NAMALWA (cell line): ENCODE measurements at places on chromosomes 7 and 10.

GRCh38 chr7:33971106-33971505 lies 65.8 kb downstream of the BMPER start:
- no peak for DNase-seq

DNA sequence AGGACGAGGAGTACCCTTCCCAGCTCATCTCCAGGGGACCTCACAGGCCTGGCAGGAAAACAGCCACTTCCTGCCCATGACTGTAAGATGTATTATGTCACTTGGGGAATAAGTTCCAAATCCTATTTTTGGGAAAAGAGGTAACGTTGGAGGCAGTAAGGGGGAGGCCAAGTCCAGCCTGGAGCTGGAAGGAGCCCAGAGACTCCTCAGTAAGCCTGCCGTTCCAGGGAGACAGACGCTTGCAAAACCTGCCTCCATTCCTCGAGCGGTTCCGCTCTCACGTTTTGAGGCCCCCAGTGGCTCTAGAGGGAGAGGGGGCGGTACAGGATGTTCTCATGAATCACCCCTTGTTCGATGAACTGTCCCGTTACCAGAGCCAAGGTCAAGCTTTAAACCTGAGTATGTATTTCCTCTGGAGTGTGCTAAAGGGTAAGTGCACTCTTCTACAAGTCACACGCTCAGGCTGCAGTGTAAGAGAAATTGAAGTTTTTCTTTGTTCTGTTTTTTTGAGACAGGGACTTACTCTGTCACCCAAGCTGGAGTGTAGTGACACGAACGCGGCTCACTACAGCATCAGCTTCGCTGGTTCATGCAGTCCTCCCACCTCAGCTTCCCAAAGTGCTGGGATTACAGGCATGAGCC lies 45.5 kb upstream of the CYTH3 start:
- DNase-seq = no peak

- no peak for DNase-seq
Measured at GRCh38 chr10:6917125-6917524, 337.0 kb upstream of the PRKCQ start.

- DNase-seq = no peak
Measured at GRCh38 chr7:142375710-142376313, 118.0 kb upstream of the PRSS58 start.

DNA sequence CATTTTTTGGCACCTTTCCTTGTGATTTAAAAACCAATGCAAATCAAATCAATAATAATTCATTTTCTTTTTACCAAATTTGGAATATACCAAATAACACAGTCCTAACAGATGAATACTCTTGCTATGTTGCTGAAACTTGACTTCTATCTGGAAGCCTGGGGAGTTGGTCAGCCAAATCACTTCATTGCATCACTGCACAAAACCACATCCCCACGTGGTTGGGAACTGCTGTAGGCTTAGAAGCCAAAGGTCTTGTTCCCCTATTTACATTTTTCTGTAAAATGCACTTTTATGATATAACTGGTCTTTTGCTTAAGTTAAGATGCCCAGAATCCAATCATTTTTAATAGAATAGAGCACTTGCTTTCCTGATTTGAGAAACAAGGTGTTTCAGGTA lies 15.2 kb downstream of the GPR85 start:
- DNase-seq = peak; percentile 53

DNA sequence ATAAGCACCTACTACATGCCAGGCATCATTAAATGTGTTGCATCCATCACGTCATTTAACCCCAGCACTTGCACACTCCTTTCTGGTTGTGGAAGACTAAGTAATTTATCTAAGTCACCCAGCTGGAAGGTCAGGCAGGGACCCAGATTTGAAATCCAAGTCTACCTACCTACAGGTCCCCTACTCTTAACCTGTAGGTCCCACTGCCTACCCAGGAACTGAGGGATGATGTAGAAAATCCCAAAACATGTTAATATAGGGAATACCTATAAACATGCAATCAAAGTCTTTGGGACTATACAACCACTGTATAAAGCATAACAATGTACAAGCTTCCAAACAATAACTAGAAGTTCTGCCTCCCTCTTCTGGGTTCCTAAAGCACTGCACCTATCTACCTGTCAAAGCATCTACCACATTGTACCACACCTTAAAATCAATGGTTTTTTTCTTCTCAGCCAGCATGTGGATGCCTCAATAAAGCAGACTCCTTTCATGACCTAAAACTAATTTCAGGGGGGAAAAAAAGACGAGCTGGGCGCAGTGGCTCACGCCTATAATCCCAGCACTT lies 5.6 kb downstream of the IL6 start:
- DNase-seq = no peak

DNA sequence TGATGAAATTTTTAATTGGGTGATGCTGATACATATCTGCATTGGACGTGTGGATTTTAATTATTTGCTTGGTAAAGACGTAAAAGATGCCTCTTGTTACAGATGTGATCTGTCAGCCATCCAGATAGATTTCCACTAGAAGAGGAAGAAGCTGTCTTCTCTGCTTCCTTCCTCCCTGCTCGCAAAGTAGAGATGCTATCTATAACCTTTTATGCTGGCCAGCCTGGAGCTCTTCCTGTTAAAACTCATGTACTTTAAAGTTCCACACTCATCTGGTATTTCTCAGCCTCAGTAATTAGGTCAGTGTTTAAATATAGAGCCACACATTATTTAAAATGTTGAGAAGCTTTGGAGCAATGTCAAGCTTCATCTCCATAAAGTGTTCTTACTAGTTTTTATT lies 51.2 kb upstream of the TMEM229A start:
- no peak for DNase-seq

DNA sequence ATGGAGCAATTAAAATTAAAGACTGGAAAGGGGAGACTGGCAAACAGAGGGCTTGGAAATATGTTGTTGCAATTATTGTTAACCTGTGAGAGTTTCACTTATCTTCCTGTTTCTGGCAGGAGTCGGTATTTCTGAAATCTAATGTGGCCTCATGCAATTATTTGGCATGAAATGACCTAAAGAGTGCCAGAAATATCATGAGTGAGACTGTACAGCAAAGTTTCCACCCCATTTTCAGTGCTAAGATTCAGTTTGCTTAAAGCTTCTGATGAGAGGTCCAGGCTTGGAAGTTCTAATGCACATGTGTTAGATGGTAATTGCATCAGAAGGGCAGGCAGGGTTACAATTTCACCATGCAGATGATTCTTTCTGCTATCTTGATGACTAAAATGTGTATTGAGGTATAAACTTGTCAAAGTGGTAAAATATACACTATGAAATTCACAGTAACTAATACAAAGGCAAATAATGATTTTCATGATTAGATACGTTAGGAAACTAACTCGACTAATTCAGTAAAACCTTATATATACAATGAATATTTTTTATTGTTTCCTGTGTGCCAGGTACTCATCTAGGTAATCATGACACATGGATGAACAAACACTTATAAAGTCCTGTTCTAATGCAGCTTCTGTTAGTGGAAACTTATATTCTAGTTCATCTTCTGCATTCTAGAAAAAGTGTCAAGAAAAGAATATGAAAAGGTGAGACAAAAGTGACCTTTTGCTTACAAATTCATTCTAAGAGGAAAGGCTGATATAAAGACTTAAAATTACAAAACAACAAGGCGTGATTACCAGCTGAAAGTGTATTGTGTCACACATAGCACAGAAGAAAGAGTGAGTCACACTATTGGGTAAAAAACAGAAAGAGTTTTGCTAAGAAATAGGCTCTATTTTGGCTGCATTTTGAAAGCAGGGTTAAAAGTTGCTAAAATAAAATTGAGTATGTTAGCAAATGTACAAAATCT lies 533.4 kb upstream of the SEMA3D start:
- no peak for DNase-seq

- DNase-seq = no peak
Measured at GRCh38 chr7:30813466-30813865, 42.2 kb downstream of the MINDY4 start.

- no peak for DNase-seq
Measured at GRCh38 chr10:78267598-78267997, 233.9 kb downstream of the RPS24 start.

DNA sequence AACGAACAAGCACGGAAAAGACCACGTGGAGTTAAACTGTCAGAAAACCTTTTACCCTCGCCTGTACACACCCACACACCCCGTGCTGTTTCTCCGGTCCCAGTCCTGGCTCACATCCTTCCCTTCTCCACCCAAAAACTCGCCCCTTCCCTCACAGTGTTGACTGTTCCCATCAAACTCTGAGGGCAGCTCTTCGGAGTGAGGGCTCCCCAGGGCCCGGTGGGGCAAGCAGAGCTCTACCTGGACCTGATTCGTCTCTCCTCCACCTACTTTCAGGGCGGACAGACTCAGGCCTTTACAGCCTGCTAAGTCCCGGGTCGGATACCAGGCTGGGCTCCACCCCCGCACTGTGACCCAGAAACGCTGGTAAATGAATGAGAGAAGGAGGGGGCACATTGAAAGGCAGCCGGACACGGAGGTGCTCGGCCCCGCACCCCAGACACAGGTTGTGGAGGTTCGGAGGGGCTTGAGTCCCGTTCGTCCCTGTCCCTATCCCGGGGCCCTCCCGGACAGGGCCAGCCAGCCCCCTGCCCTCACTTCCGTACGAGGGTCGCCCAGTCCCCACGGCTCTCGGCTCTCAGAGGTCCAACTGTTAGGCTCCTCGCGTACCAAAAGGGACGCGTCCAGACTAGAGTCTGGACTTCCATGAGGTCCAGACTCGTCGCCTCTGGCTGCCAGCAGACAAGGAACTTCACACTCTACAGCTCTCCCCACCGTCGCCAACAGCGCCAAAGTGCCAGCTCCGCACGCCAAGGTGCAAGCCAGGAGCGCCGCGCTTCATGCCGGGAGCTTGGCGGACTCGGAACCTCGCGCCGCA lies 31.7 kb upstream of the ASL start:
- DNase-seq = no peak

- DNase-seq = no peak
Measured at GRCh38 chr10:82856957-82857613, 982.1 kb downstream of the NRG3 start.

GRCh38 chr10:16995867-16996529 lies 133.6 kb downstream of the CUBN start:
- DNase-seq = no peak

DNA sequence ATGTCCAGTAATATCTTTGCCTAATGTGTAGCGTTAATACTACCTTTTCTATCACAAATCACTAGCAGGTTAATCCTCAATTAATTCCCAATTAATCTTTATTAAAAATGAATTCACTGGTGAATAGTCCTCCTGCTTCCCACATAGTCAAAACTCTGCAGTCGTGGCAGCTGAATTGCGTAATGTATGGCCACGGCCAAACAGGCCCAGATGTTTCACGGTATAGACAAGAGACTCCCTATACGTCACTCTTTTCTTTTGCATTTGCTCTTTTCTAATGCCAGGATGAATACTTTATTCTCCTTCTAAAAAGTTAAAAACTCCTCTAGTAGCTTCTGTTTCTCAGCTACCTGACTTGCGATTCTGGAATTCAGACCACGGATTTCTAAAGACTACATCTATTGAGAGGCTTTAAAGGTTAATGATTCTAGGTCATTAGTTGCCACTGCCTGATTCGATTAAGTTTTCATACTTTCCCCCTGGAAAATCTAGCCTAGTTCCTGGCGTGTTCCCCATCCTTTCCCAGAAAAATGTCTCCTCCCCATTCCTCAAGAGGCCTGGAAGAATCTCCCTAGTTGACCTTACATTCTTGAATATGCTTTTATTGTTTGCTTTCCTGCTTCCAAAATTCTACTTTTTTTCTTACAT lies 16.9 kb downstream of the MEOX2 start:
- DNase-seq = no peak

- no peak for DNase-seq
Measured at GRCh38 chr7:1463676-1464223, 4.5 kb upstream of the MICALL2 start.
